ENCODE measurements at places on chromosomes 7 and 10.

DNA sequence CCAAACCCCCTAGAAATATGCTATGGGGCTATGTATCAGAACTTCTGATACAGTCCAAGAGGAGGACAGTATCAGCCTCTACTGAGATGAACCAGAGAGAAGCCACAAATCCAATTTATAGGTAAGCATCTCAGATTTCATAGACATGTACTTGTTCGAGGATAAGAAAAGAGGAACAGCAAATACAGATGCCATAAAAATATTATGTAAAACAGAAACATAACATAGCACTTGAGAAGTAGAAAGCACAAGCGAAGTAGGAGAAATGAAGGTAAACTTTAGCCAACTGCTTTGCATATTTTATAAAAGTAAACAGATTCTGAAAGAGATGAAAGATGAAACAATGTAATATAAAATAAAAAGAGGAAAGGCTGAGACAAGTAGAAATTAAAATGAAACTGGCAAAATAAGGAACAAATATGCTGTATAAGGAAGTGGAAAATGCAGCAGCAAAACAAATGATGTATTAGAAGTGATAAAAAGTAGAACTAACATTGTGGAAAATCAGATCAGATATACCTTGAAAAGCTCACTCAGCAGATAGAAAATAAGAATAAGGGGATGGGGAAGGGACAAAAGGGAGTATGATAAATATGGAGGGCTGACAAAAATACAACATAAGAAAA is 135.1 kb downstream of the SKAP2 start:
- DNase-seq: no peak

DNA sequence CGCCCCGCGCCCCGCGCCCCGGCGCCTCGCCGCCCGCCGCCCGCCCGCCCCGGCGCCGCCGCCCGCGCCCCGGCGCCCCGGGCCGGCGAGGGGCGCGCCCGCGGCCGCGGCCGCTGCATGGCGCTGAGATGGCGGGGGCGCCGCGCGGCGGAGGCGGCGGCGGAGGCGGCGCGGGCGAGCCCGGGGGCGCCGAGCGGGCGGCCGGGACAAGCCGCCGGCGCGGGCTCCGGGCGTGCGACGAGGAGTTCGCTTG is 174 bp downstream of the ADCY1 start:
- peak; percentile 29 for DNase-seq

DNA sequence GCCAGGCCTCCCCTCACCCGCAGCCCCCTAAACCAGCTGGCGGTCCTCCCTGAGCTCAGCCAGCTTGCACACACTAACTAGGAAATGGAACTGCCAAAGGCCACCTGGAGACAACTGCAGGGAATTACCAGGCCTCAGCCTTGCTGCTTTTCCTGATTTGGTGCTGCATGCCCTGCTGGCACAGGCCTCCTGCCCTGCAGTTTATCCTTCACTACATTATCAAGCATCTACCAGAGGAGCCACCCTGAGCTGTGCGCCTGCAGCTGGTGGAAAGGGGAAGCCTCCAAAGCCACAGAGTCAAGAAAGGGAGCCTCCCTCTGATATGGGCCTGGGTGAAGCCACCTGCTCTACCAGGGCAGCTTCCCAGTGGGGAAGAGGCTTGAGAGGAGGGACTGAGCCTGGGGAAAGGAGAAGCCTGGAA is 139.8 kb downstream of the GRID1 start:
- no peak for DNase-seq

- no peak for DNase-seq
These were observed 45.4 kb upstream of the NPSR1 start for GRCh38 chr7:34612661-34613060.

DNA sequence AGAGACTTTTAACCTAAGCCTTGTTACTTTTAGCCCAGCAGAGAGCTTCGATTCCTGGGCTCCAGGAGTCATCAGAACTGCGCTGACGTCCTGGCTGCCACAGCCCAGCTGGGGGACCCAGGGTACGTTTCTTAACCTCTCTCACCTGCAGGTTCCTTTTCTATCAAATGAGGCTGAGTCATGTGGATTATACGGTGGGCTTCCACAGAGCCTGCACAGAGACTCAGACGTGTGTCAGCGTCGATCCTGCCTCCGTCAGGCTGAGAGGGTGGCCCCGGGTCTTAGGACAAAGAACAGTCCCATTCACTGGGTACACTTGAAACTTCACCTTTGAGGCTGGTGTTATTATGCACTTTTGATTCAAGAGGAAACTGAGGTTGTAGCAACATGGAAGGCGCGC is 100.7 kb upstream of the FGFR2 start:
- DNase-seq: no peak

DNA sequence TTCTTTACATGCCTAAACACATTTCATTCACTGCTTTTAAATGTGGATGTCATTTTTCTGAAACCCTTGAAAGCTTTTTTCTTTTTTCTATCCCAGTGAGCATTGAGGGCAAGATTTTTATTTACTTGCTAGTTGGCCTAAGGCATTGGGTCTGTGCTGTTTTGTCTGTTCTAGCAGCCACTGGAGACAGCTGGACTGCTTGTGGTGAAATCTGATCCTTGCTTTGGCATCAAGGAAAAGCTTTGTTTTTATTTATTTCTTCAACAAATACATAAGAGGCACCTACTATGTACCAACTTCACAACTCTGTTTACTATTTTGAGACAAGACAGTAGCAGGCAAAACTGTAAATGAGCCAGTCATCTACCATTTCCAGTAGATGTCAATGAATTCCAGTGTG is 28.4 kb upstream of the PDLIM1 start:
- DNase-seq: peak; percentile 56

- DNase-seq: no peak
These were observed 103.1 kb upstream of the SFMBT2 start for GRCh38 chr10:7513936-7514335.

DNA sequence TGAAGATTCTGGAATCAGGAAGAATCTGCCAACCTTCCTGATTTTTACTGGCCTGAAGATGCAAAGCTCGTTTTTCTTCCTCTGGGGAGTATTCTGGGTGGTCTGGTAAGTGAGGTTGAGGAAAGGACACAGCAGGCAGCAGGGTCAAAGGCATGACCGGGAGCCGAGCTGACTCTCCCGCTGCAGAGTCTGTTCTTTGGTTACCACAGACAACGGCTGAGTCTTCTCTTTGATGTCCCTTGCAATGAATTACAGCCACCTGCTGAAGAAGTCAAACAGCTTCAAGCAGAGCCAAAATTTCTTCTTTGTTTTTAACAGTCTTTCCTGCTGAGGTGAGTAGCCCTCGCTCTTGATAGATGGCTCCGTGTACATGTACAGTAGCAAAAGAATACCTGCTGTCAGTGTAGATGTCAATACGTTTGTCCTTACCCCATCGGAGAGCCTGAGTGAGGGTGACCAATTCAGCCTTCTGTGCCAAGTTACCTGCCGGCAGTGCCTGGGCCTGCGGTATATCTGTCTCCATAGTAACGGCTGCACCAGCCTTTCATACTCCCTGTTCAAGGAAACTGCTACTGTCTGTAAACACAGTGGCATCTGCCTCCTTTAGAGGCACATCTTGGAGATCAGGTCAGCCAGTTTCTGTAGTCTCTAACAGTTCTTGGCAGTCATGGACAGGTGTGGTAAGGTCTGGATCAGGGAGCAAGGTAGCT is 76.4 kb downstream of the PRR15 start:
- peak; percentile 76 for DNase-seq

- no peak for DNase-seq
These were observed 2.4 kb downstream of the GATA3 start for GRCh38 chr10:8056871-8057331.

GRCh38 chr7:32618987-32619386 is 123.7 kb downstream of the AVL9 start:
- no peak for DNase-seq

DNA sequence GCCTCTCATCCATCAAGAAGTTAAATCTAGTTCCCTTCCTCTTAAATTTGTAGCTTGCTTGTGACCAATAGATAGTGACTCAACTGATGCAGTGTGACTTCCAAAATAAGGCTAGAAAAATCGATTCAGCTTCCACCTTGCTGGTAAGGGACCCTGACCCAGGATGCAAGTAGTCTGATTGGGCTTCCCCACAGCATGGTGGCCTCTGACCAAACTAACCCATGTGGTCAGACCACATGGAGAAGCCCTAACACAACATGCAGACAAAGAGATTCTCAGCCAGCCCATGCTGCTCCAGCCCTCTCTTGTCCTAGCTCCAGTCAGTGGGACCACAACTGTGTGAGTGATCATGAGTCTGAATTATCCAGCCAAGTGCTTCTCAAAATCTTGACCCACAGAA is 710.8 kb downstream of the MAGI2 start:
- no peak for DNase-seq

DNA sequence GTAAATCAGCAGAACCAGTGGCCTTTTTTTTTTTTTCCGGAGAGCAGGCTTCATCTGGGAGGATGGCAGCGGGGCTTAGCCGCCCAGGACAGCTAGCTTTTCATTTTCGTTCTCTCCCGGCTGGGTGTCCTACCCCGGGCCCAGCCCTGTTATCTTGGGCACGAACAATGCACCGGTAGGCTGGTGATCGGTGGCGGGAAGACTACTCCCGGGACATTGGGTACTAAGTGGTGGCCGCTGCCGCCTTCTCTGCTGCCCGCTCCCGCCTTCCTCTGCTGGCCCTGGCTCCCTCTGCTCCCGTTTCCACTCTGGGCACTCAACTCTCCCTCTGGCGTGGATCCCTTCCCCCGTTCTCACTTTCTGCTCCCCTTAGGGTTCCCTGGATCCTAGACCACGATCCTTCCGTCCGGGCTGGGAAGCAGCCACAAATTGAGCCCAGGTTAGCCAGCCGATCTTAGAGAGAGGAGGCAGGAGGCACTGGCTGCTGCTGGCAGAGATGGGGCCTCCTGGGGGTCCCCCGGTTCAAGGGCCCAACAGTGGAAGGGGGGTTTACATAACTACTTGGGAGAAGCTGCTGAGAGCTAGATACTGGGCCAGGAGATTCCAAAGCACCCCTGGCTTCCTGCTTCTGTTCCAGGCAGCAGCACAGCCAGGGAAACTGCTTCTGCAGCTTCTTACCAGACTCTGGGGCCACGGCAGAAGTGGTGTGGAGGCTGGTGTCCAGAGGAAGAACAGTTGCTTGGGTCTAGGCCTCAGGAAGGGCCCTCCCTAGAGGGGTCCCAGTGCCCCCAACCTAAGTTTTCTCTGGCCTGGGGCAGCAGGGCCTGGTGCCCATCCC is 1.8 kb downstream of the TLX1 start:
- no peak for DNase-seq

All from NCI-H2171 treated with DMSO at 0.1 percent for 48 hours (cell line).